ENCODE measurements at places on chromosomes 2 and 18. TPM values are rescaled to one million over a fixed set of nuclear protein-coding genes. Genes with fewer than 3 reads are reported as not detected.

LOXHD1 gene
- not detected for total RNA-seq

ROCK2 gene
- 13.7 TPM for total RNA-seq

TUBA4B gene
- not detected for total RNA-seq

B3GNT2 gene
- total RNA-seq, result 15.0 TPM

TMEM182 gene
- total RNA-seq, result 6.4 TPM

CFAP210 gene
- total RNA-seq, result not detected

MZT2A gene
- 96.0 TPM for total RNA-seq

C2orf15 gene
- total RNA-seq, result 1.9 TPM

MEX3C gene
- total RNA-seq, result 46.9 TPM

FAM124B gene
- total RNA-seq, result 1.1 TPM

DNA sequence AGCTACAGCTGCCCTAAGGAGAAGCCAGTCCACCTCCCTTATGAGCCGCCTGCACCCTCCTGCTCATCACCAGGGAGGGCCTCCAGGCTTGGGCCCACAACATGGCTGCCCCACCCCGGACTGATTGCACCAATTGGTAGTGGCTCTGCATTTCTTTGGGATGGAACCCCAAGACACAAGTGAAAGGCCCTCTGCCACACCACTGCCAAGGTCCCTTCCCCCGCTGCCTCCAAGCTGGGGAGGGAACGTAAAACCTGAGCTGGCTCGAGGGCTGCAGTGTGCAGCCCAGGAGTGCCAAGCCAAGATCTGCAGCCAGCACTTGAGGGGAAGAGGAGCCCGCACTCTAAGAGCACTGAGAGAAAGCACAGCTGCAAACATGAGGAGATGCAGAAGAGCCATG is 97.3 kb downstream of the EFEMP1 start:
- ATAC-seq, result no peak

- ATAC-seq, result no peak
These were observed 4.5 kb upstream of the XRCC5 start for GRCh38 chr2:216104691-216105090.

- ATAC-seq, result no peak
These were observed 46.2 kb downstream of the ARMC9 start for GRCh38 chr2:231244382-231245248.

DNA sequence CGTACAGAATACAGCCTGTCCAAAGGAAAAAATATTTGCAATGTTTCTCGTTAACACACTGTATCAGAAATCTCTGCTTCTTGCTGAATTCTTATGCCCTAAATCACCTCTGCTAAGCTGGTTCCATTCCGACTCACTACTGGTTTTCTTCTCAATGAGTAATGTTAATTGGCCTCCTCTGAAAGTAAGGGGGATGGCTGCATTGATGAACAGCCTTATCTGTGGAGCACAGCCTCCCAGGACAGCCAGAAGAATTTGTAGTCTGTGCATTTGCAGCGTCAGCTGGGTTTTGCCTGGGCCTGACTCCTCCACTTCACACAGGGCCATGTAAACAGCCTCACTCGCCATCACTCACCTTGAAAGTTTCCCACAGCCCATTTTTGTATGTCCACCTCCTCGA is 127.7 kb downstream of the RNF152 start:
- peak; percentile 68 for ATAC-seq

GRCh38 chr2:237475704-237476141 is 11.3 kb upstream of the MLPH start:
- ATAC-seq, result peak; percentile 90

GRCh38 chr2:119028327-119029174 is 86.6 kb downstream of the MARCO start:
- no peak for ATAC-seq

DNA sequence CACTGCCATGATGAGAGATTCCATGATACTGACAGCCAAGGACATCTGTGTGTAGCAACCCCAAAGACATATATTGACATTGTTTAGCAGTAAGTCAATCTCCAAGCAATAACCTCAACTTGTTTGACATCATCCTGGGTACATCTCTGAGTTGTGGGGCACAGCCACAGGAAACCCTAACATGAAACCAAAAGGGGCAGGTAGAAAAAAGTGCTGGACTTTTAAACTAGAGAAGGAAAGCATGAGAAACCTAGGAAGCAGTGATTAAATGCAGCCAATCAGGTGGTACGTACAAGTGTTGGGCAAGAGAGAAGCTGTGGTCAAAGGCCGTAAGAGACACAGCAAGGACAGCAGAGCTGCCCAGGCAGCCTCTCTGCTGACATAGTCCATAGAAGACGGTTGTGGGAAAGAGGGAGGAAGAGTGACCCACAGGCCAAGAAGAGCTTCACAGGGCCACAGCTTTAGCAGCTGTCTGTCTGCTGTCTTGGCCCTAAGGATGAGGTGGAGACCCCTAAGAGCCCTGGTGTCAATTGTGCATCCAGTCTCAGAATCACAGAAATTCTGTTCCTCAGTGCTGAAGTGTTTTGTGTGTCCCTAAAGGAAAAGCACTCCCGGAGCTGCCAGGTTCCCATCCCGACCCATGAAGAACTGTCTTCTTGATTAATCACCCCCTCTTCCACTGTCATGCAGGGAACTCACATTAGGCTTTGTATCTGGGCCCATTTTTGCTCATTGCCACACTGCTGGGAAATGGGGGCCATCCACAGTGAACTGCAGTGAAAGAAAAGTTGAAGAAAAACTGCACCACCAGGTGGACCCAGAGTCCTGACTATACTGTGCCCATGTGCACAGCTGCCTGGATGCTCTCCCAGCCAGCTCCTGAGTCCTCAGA is 25.4 kb upstream of the CHN1 start:
- ATAC-seq, result peak; percentile 32

DNA sequence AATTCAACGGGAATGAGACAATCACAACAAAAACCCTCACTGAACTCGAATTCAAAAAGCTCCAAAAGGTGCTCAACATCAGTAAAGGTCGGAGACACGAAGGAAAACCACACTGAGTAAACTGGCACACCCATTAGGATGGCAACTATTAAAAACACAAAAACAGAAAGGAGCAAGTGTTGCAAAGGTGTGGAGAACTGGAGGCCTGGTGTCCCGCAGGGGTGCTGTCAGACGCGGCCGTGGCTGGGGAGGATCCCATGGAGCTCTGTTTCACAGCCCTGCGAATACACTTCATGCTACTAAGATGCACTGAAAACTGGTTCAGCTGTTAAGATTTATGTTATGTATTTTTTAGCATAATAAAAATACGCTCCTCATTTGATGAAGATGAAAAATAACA is 730.6 kb downstream of the GALR1 start:
- ATAC-seq, result no peak

GRCh38 chr18:73842795-73843394 is 304.7 kb downstream of the FBXO15 start:
- ATAC-seq, result peak; percentile 37
